Islet precursor cell (in vitro differentiated cells): ENCODE measurements at places on chromosomes 3 and 15.

GRCh38 chr3:129829640-129830039 is 63.9 kb downstream of the TMCC1 start:
- peak; percentile 68 for DNase-seq

DNA sequence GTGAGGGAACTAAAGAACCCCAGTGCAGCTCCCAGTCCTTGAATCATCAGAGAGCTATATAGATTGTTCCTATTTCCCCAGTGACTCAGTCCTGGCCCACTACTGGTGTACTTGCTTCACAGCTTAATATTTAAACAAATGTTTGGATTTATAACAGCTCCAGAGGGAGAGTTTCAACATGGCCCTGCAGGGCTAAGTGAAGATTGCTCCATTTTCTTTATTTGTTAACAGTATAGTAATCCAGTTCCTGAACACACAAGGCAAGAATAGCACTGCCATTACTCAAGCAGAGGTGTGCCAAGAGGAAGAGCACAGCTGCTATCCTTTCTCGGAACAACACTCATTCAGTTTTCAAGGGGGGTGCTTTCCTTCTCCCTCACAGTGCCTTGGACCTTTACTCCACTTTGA is 6.5 kb downstream of the SQOR start:
- no peak for DNase-seq

DNA sequence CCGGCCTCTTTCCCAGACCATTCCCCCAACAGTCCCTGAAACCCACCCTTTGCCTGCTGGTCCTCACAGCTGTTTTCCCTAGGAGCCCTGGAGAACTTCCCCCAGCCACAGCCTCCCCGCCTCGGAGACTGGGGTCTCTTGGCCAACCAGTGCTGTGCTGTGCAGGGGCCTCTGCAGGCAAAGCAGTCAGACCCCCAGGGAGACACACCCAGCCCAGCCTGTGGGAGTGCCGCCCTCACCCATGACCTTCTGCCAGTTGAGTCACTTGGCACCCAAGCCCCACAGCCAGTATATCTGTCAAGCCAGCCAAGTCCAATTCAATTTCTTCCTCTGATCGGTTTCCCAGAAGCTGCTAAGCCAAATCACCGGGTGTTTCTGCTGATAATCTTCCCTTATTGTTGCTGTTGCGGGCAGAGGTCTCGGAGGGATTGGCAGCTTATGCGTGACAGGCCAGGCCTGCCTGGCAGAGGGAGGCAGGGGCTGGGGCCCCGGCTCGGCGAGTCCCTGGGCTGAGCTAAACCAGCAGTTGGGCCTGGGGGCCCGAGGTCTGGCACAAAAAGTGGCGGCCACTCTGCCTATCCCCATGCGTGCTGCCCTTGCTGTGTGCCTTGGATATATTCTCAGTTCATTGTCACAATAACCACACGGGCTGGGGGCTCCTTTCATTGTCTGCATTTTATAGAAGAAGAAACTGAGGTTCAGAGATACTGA is 65.6 kb upstream of the SLC6A1 start:
- DNase-seq: peak; percentile 41

DNA sequence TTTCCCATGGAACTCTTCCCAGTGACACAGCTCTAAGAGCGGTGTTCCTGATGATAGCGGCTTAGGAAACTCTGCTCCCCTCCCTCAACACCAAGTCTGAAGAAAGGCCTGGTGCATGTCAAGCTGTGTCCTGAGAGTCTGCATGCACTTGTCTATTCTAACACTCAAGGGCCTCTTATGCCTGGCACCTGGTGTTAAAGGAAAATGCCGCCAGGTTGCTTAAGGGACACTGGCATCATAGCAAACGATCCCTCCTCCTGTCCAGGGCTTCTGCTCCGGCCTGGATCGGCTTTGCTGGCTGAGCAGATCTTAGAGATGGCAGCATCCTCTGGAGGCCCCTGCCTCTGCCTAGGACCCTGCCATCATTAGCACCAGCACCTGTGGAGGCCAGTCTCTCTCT is 121.7 kb downstream of the MEGF11 start:
- no peak for DNase-seq

DNA sequence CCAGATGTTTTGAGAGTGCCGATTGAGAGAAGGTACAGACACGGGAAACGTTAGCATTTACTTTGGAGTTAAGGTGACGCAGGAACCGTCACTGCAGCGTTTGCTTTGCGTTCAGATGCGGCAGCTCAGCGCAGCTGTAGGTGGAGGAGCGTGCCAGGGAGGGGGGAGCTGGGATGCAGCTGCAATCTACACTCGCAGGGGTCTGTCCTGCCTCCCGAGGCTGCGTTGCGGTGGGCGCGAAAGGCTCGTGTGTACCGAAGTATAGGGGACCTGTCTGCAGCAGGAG is 425 bp upstream of the FYTTD1 start:
- DNase-seq: no peak

DNA sequence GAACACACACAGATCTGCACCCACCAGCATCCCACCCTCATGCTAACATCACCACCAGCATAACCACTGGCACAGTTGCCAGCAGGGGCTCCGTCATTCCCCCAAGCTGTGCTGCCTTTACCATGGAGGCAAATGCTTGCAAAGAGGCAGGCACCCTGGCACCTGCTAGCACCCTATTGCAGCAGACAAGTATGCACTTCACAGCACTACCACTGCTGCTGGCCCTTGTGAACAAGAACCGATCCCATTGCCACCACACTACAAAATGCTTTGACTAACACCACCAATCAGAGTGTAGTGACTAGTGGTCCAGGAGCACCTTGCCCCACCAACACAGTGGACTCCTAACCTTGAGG is 862.2 kb upstream of the DPPA4 start:
- peak; percentile 38 for DNase-seq

DNA sequence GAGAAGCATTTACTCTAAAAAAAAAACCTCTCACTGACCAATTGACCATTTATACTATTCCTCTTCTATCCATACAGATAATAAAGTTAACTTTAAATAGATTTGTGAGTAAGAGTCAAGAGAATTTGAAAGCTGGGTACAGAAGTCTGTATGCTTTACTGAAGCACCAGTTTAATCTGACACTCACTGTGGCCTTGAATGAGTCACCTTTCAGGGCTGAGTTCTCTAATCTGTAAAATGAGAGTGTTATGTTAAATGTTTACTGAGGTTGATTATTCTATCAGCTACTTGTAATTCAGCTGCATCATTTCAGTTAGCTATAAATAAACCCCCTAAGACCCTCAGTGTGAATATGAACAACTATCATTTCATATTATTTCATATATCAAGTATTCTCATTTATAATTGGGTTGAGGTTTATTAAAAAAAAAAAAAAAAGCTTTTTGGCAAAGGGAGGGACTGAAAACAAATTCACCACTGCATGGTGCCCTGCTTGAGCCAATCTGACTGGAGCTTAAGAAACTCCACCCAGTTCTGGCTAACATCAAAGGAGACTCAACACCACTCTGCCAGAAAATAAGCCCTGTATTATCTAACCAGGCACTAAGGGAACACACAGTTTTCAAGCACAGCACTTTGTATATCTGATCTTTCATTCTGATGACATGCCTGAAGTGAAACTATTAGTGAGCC is 2.8 kb downstream of the MAP4 start:
- no peak for DNase-seq
